NCI-H1694 (cell line): ENCODE measurements at places on chromosomes 5 and 9.

- DNase-seq = no peak
Measured at GRCh38 chr9:127777368-127777980, 992 bp downstream of the SH2D3C start.

GRCh38 chr9:37914701-37915358, 10.9 kb upstream of the SLC25A51 start:
- DNase-seq = no peak

- DNase-seq = no peak
Measured at GRCh38 chr5:142925795-142926194, 155.6 kb downstream of the ARHGAP26 start.

DNA sequence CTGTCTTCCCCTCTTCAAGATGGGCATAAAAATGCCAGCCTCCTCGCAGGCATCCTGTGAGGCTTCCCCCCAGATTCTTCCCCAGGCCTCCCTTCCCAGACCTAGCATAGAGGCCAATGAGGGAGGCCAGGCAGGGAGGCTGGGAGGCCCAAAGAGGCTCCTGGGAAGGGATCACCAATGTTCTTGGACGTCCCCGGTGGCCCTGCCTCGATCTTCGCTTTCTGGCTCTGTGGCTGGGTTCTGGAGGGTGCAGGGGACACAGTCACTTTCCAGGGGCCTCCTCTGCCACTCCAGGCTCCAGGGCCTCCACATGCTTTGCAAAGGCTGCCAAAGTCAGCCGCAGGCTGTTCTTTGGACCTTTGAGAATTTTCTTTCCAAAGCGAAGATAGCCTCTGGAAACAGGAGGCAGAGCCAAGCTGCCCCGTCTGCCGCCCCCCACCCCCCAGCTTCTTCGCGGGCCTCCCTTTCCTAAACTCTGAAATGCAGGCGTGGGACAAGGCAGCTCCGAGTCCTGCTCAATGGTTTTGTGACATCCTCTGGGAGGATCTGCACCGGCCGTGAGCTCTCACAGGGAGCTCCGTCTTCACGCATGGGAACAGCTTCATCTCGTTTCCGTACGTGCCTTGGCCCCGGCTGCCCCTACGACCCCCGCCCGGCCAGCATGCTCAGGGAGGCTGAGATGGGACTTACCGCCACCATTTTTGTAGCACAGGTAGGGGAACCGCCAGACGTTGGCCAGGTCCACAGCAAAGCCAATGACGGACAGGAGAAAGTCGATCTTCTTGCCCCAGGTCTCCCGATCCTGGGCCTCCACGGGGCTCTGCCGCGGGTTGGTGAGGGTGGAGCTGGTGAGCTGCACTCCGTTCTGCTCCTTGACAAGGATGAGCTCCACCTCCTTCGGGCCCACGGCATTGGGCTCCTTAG, 2.8 kb downstream of the SLC6A3 start:
- DNase-seq = no peak

DNA sequence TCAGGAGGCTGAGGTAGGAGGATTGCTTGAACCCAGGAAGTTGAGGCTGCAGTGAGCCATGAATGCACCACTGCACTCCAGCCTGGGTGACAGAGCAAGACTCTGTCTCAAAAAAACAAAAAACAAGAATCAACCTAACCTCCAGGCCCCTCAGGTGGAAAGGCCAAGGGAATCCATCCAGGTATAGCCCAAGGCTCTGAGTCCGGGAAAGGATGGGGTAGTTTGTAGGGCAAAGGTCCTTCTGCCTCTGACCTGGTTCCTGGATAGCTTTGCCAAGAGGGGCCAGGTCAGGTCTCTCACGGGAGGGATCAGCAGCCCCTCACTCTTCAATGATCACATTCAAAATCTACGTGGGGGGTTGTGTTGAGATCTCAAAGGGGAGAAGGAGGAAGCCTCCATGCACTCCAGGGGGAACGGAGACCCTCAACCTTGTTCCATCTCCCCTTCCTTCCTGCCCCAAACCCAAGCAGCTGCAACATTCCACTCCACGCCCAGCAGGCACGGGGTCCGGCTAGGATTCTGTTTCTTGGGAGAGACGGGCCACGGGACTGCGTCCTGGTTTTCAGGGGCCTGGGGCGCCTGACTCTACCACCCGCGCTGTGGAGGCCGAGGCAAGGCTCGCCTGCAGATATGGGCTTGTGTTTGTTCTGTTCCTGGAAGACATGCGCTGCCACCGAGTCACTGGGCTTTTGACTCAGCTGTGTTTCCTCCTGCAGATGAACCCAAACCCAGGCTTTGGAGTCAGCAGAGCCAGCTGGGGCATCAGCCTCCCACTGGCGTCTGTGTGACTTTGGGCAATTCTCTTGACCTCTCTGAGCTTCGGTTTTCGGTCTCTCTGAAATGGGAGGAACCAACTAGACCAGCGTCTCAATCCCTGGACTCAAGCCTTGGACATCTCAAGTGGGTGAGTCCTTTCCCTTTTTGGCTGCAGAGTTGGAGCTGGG, 35.5 kb downstream of the PLPP7 start:
- DNase-seq = no peak

GRCh38 chr9:36903541-36904435, 130.3 kb downstream of the PAX5 start:
- no peak for DNase-seq

- DNase-seq = no peak
Measured at GRCh38 chr5:94916619-94917018, 298.1 kb downstream of the SLF1 start.

- no peak for DNase-seq
Measured at GRCh38 chr9:34282096-34282495, 47.0 kb downstream of the KIF24 start.
